Hippocampal formation (tissue), 2 donors: ENCODE measurements at places on chromosomes 12 and 14.

- DNase-seq, result no peak
These were observed 45.9 kb upstream of the PAPLN start for GRCh38 chr14:73191441-73191840.

DNA sequence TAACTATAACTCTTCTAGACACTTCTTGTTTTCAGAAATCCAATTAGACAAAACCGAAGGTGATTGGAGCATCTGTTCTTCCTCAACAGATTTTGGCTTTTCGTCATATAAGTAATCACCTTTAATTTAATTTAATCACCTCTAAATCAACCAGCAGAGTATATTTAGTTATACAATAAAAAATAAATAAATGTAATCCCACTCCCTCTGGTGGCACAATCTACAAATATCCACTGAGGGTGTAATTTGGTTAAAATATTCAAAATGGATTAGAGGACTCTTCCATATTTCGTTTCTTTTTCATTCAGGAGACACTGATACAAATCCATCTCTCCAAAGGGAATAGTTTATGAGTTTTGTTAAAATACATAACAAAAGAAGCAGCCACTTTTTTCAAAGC lies 18.3 kb upstream of the SLC35F4 start:
- DNase-seq, result no peak

DNA sequence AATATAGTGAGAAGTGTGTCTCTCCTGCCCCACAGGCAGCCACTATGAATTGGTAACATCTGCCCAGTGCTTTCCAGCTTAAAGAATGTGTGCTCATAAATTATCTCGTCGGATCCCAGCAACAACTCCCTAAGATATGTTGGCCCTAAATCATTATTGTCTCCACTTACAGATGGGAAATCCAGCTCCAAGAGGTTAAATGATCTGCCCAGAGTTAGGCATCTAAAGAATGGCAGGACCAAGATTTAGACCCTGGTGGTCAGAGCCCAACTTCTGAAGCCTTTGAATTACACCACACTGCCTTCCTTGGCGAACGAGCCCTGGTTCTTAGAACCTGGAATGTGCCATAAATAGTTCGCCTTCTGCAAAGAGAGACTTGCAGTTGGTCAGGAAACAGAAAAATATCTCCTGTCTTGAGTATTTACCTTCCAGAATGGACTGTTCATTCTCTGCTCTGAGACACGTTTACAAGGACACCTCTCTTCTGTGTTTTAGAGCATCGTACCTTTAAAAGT lies 20.1 kb upstream of the PLEK2 start:
- DNase-seq, result no peak

DNA sequence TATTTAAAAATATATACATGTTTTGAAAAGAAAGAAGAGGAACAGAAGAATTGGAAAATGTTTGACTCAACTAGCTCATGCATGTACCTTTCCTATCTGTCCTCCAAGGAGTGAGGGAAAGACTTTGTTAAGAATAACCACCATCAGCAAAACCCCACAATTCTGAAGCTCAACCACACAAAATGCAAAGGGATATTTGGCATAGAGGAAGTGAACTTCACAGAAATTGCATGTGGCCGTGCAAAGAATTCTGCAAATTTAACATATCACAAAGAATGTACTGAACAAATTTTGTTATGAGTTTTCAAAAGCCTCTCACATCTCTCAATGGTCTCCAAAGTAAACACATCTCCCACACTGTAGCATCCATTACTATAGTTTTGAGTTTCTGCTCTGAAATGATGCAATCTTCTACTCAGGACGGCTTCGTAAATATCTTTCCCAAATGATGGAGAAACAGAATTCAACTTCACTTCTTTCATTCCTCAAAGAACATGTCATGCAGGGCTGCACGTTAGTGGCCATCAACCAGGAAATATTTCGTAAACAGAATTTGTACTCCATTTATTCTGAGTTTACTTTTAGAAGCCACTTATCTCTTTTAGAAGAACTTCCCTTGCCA lies 17.6 kb downstream of the DUSP6 start:
- DNase-seq, result no peak
